Fibroblast of lung (primary cell): ENCODE measurements at places on chromosomes 4 and X. TPM values are rescaled to one million over a fixed set of nuclear protein-coding genes. Genes with fewer than 3 reads are reported as not detected.

- DNase-seq = peak; percentile 53
Observed at GRCh38 chr4:108043526-108043925, 53.8 kb downstream of the HADH start.

COL4A5 gene
- 54.7 and 55.7 TPM in 2 replicates for total RNA-seq

DNA sequence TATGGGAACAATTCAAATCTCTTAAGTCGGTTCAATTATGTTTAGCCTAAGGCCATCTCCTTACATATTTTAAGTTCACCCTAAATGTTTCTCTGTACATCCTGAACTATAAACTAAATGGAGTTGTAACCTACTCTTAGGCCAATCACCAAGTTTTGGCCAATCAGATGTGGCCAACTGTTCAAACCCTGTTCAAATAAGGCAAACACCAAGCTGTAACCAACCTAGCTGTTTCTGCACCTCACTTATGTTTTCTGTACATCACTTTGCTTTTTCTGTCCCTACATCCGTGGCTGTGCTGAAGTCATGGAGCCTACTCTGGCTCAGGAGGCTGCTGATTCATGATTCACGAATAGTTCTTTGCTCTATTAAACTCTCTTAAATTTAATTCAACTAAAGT is 165.3 kb downstream of the GASK1B start:
- DNase-seq = no peak

DNA sequence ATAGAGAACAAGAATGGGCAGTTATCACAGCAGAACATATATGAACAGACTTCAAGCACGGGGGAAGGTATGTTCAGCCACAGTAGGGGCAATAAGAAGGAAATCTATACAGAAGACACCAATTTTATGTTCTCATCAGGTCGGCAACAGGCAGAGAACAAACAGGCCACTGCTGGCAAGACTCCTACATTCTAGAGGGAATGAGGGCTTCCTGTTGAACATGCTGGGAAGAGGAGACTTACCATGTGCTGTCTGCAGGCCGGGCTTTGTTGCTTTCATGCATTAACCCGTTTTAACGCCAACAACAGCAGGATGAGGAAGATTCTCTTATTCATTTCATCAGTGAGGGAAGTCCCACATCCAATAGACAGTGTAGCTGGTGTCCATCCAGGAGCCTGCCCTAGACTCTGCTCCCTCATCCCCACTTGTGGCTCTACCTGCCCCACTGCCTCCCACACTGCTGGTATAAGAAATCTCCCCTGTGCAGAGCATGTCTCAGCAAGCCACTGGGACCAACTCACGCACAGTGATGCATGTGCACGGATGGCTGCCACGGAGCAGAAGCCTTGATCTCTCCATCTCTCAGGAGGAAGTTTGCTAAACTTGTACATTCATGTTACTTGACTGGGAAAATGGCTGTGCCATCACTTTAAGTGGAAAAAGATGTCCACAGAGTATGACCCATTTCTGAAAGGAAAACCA is 84.5 kb downstream of the ACOX3 start:
- DNase-seq = no peak

DNA sequence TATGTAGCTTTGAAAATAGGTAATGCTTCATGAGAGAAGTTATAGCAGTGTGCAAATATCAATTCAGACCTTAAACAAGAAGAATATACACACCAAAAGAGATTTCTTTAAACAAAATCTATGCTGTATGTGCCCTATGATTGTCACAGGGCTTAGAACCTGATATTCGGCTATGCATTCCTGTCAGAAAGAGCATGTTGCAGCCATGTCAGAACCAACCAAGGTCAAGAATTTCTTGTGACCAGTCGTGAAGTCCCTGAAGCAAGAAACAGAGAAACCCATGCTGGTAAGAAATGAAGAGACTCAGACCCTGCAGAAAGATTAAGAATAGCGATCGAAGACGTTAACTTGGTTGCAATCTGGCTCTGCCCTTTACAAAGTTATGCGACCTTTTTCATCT is 210.3 kb upstream of the SPIN4 start:
- no peak for DNase-seq

ASB5 gene
- 0.51 and 1.8 TPM in 2 replicates for total RNA-seq

- no peak for DNase-seq
Observed at GRCh38 chr4:2274320-2275043, 12.6 kb upstream of the MXD4 start.

CXCR3 gene
- not detected in 2 replicates for total RNA-seq

SOX3 gene
- not detected in 2 replicates for total RNA-seq

DNA sequence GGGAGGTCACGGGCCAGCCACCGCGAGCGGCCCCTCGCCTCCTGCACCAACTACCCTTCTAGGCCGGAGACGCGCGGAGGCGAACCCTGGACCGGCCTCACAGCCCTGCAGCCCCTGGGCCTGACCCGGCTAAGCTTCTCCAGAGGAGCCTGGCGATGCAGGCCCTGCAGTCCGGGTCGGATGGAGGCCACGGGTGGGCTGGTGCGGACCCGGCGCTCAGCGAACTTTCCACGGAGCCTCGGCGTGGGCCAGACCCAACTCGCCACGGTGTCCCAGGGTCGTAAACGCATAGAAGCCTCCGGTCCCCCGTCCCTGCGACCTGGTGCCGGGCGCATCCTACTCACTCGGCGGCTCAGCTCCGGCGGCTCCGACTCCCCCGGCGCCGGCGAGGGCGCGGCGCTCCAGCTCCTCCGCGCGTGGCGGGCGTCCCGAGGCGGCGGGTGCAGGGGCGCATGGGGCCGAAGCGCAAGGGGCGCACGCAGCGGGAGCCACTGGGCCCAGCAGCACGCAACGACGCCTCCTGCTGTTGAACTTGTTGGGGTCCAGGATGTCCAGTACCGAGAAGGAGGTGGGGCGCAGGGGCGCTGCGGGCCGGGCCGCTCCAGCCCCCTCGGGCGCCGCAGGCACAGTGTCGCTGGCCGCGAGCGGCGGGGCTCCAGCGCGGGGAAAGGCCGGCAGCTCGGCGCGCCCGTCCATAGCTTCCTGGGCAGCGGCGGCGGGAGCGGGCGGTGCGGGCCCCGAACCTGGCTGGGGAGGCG is 427 bp downstream of the NKX1-1 start:
- DNase-seq = no peak

NDST4 gene
- not detected in 2 replicates for total RNA-seq

DNA sequence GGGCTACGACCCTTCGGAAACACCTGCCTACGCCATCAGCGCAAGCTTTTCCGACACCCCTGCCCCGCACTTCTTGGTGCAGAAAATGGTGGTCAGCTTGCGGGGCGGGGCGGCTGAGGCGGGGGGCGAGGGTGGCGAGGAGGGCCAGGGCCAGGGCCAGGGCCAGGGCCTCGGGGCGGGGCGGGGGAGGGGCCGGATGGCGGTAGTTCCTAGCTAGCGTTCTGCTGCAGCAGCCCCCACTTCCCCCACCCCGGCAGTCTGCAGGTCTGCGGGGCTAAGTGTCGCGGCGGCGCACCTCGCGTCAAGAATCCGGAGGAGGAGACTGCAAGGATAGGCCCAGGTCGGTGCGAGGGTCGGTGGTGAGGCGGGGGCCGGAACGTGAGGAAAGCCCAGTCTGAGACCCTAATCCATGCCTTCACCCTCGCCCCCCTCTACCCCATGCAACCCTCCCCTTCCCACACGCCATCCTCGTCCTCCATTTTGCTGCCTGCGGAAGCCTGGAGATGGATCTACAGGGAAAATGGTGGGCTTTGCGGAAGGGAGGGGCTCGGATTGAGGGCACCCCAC is 600 bp downstream of the BEX4 start:
- peak; percentile 4 for DNase-seq

DNA sequence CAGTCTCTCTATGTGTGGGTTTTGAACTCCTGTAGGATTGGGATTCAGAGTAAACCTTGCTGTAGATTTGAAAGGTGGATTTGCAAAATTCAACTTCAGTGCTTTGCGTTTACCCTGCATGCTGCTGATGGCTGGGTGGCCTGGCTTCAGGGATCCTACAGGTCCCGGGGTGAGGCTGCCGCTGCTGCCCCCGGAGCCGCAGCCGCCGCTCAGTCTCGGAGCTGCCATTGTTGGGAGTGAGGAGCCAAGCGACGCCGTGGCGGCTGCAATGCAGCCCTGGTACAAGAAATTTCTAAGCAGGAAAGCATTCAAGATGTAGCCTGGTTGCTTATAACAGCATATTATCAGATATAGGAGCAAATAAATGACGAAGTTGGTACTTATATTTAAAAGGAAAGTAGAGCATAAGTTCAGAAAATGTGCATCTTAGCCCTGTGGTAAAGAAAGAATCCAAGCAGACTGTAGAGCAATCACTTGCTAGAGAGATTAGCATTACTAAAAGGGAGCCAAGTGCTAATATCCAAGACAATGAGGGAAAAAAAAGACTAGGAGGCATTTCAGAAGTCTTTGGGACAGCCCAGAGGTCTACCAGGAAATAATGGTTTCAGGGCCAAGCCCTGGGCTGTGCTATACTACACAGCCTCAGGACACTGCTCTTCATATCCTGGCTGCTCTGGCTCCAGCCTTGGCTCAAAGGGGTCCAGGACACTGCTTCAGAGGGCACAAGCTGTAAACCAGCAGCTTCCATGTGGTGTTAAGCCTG is 36.9 kb upstream of the CHIC1 start:
- DNase-seq = no peak

DNA sequence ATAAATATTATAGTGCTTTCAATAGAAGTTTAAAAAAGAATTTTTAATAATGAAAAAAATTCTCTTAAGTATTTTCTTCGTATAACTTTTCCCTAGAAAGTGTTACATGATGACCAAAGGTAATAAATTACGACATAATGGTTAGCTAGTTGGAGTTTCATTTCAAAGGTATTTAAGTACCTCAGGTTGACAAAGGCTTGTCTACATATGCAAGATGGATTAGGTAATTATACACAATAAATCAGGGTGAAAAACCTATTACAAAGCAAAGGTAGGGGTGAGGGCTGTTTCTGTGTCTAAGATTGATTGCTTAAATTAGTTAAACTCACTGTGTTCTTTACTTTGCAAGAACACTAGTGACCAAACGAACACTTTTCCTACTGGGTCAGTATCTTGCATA is 508.5 kb upstream of the FAT1 start:
- DNase-seq = no peak

NXF2B gene
- not detected in 2 replicates for total RNA-seq

GRCh38 chrX:115378471-115378870 is 89.0 kb downstream of the LUZP4 start:
- peak; percentile 66 for DNase-seq

GRCh38 chrX:1903236-1903935 is 288.5 kb downstream of the ASMT start:
- no peak for DNase-seq

GRCh38 chr4:109049926-109050325 is 252.5 kb downstream of the COL25A1 start:
- no peak for DNase-seq

GRCh38 chr4:149589826-149590225 is 225.8 kb downstream of the IQCM start:
- no peak for DNase-seq

DNA sequence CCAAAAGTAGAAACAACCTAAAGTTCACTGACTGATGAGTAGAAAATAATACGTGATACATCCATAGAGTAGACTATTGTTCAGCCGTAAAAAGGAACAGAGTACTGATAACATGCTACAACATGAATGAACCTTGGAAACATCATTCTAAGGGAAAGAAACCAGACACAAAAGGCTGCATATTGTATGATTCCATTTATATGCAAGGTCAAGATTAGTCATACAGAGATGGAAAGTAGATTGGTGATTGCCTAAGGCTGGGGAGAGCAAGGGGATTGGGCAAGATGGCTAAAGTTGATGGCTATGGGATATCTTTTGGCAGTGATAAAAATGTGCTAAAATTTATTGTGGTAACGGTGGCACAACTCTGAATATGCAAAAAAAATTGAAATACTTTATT is 209.1 kb downstream of the RELL1 start:
- no peak for DNase-seq

DNA sequence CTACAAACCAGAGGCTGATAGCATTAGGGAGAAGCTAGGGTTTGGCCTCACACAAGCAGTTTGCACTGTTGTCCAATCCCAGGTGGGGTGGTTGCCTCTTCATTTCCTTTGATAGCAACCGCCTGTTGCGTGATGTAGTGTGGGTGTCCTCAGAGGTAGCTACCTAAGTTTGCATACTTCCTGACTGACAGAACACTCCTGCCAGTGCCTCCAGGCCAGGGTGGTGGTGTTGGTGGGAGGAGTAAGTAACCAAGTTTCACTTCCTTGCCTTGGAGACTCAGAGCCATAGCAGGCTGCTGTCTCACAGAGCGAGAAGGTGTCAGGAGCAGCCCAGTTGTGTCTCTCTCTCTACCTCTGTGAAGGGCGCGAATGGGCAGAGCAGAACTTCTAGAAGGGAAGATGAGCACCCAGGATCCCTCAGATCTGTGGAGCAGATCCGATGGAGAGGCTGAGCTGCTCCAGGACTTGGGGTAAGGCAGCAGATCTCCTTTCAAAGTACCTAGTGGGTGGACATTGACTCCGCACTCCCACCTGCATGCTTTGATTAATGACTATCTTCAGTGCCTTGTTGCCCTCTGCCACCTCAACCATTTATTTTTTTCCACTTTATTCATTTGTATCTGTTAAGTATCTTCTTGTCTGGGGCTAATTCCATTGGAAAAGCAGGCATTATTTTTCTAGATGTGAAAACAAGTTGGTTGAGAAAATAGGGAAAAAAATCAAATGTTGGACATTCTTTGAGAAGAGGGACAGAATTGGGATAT is at the start of gene DAPP1:
Gene DAPP1, plus strand, starts transcription at position 283 of the 764 bp plus-strand sequence. Its CDS starts 87 bp downstream, at position 370.
- no peak for DNase-seq

DNA sequence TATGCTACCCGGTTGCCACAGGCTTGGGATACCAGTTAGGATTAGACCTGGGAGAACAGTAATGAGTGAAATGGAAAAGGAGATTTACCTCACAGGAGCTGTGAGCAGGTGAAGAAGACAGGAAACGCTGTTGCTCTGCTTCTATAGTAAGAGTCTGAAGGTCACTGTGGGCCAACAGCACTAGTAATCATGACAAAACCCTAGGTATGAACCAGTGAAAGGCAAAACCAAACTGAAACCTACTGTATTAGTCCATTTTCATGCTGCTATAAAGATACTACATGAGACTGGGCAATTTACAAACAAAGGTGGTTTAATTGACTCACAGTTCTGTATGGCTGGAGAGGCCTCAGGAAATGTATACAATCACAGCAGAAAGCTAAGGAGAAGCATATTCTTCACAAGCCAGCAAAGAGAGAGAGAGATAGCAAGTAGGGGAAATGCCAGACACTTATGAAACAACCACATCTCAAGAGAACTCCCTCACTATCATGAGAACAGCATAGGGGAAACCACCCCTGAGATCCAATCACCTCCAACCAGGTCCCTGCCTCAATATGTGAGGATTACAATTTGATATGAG is 736.7 kb upstream of the INTU start:
- no peak for DNase-seq

DNA sequence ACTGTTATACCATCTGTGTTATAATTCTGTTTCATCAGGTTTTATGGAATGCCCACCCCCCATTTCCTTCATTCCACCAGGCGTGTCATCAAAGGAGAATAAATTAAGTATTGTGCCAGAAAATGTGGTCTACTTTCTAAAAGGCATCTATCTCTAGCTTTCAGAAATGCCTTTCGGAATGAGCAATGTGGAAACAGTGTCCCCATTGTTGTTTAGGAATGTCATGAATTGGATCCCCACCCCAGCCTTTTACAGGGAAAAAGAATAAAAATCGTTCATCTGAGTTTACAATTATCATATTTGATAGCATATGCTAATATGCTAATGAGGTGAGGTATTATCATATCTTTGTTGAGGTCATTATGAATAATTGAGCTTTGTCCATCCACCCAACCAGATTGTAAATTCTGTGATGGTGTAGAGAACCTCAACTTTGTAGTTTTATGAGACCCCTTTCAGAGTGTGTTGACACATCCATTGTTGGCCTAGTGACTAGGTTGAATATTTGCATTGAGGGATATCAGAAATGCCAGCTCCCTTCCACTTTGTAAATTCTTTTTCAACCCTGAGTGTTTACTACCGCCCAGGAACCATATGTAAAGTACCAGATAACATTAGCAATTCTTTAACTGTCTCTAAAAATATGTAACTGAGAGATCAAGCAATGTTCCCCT is 56.2 kb upstream of the CCDC160 start:
- DNase-seq = no peak
